ENCODE measurements at places on chromosomes 1 and 21. TPM values are rescaled to one million over a fixed set of nuclear protein-coding genes. Genes with fewer than 3 reads are reported as not detected.
A peak's percentile ranks its signal among the peaks of the same experiment; 100 is the strongest.

CLCA4 gene
- total RNA-seq: not detected

- DNase-seq: no peak
These were observed at the start of gene CNTN2 for GRCh38 chr1:205042911-205043806. Gene CNTN2, plus strand, starts transcription at chr1:205043212. Its CDS starts 9,974 bp downstream, at chr1:205053186.

DNA sequence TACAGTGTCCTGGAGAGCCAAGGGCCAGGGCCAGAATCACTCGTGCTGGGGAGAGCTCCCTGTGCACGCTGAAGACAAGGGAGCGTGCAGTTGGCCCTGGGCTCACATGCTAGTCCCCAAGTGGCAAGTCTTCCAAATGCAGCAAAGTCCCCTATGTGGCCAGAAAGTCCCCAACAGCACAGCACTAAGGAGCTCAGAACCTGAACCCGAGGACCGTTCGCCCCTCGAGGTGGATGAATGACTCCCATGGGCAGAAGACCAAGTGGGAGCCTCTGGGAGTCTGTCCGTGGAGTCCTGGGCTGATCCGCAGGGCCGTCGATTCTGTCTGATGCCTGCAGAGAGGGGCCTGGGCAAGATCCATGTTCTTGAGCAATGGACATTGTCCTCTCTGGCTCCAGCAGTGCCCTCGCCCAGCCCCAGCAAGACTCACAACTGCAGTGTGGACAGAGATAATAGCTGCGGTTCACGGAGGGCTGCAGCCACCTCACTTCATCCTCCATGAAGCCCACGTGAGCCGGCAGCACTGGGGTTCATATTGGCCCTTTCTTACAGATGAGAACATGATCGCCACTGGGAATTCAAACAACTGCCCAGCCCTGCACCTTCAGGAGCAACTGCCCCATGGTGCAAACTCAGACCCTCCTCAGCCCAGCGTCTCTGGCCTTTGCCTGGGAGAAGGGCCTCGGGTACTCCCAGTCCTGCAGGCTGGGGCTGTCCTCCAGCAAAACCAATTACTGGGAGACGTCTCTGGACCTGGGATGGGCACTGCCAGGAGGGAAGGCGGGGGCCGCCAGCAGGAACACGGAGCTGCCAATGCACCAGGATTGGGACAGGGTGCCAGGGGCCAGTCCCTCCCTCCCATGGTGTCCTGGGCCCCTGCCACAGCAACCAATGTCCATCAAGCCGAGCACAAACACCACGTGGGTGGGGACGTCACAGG, 243.7 kb downstream of the NPHP4 start:
- peak; percentile 67 for DNase-seq

GRCh38 chr1:37515185-37516034, 844 bp upstream of the MEAF6 start:
- no peak for DNase-seq

ASTN1 gene
- total RNA-seq: 0.32 TPM

DNA sequence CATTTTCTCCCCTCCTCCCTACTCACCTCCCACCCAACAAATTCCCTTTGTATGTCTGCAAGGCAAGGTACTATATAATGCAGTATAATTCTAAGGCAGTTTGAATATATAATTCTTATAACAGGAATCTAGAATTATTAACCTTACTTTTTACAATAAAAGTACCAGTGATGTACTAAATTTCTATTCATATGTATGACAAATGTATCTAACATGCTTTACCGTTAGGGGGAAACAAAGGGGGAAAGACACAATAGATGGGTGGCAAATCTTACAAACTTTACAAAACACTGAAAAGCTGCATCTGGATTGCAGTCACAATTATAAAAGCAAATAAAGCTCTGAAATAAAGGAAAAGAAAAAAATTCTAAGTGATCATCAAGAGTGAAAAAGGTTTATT, 2.3 kb downstream of the PIK3R3 start:
- DNase-seq: no peak

GRCh38 chr1:107935396-107936064, 29.4 kb downstream of the VAV3 start:
- no peak for DNase-seq

Data from mesenteric fat pad (tissue), 1 donor.